Thoracic aorta (tissue), 2 donors: ENCODE measurements at places on chromosomes 16 and 17.

DNA sequence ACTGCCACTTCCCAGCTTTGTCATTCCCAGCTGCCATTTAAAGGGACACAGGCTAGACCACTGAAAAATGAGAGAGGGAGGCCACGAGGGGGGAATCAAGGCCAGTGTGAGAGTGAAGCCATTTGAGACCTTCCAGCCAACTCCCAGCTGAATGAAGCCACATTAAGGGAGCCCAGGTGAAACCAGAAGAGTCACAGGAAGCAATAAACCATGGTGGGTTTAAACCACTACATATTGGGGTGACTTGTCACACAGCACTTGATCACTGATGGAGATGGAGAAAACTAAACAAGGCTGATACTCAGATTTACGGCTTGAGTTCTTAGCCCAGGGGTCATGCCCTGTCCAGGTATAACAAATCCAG is 2.8 kb upstream of the NUBP1 start:
- DNase-seq: no peak

DNA sequence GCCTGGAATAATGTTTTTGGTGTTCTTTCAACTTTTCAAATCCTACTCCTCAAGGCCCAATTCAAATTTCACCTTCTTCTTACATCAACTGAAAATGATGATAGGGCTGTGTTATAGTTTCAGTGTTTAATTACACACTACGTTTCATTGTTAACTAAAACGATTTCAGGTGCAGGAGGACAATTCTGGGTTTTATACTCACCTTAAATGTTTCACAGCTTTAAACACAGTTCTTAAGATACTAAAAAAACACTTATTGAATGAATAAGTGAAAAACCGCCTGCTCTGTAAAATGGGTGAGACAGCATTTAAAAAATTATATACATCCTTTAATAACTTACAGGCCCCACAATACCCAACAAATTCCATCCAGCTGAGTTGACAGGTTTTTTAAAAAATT is 6.2 kb upstream of the MPHOSPH6 start:
- no peak for DNase-seq

- DNase-seq: no peak
These were observed 80.8 kb upstream of the NOL11 start for GRCh38 chr17:67636834-67637520.

- no peak for DNase-seq
These were observed 24.2 kb downstream of the GRB7 start for GRCh38 chr17:39761861-39762496.

GRCh38 chr17:68719431-68719830 is 118.3 kb upstream of the FAM20A start:
- DNase-seq: no peak
